NCI-H1092 treated with DMSO at 0.1 percent for 48 hours (cell line): ENCODE measurements at places on chromosomes 1 and 21.

GRCh38 chr1:200496937-200497336 is 87.1 kb upstream of the ZNF281 start:
- no peak for DNase-seq

- DNase-seq: no peak
These were observed 59.5 kb upstream of the LAMC2 start for GRCh38 chr1:183126528-183126927.

GRCh38 chr1:17108786-17109185 is 10.5 kb downstream of the PADI2 start:
- DNase-seq: no peak

GRCh38 chr1:194044892-194045291 is 858.5 kb upstream of the B3GALT2 start:
- no peak for DNase-seq

DNA sequence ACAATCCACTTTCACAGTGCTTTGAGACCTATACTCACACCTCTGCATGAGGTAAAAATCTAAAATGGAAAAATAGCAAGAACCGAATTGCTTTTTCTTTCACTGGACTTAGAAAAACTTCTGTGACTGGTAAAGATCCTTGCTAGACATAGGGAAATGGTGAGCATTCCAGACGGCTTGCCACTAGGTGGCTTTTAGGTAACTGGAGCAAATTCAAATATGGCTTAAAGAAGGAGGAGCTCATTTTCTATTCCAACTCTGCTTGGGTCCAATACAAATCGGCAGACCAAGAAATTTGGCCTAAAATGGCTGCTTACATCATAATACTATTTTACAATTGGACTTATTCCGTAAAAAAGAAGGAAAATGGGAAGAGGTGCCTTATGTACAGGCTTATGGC is 977.9 kb downstream of the ADGRL2 start:
- DNase-seq: no peak

DNA sequence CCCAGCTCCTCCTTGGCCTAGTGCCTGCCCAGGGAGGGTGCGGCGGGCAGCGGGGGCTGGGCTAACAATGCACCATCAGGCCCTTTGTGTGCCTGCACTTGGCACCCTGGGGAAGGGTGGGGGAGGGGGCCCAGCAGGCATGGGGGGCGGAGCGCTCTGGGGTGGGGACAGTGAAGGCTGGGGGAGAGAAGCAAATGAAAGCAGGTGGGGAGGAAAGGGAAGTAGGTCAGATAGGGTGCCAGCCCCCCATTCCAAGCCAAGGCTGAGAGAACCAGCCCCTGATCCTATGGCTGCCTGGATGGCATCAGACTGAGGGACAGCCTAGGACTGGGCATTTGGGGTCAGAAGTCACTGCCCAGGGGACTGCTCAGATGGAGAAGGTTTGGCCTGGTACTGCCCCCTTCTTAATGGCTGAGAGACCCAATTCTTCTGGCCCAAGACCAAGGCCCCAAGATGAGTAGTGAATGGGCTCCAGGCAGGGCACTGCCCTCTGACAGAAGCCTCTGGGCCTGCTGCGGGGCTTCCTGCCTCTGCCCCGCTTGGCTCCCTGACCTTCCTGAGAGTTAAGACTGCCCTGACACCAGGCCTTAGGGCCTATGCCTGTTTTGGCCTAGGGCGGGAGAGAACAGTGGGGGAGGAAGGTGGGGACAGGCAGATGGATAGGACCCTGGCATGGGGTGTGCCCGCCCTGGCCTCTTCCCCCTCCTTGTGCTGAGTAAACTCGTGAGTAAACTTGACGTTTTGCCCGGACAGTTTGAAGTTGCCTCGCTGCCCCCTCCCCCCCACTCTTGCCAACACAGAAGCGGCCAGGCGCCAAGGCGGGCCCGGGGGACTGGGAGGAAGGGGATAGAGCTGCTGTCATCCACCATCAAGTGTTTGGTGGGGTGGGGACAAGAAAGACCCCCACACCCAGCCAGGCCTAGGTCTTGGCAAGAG is 2.7 kb downstream of the ZBTB7B start:
- DNase-seq: no peak

DNA sequence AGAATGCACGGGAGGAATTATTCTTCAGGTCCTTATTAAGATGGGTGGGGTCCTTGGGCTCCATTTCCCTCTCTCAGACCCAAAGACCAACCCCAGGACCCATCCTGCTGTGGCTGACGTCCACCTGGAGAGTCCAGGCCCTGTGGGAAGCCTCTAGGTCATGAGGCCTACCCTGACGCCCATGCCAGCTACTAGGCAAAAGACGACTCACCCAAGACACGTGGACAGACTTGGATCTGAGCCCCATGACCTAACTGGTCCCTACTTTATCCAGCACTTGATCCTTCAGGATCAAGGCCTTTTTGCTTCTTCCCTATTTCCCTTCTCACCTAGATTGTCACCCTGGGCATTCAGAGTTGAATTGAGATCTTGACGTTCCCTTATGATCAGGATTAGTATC is 56.0 kb upstream of the CASZ1 start:
- no peak for DNase-seq

DNA sequence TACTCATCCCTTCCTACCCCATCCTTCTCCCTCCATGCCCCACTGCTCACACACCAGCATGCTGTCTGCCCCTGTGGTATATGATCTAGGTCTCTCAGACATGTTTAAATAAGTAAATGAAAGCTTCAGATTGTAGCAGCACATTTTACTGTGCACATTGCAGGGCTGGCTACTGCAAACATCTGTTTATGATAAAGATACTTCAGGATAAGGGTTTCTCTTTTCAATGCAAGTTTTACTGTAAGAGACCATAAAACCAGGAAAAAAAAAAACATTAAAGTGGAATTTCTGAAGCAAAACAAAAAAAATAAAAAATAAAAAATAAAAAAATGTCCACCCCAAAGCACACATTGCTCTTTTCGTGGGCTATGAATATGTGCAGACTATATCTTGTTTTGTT is 184.4 kb downstream of the USH2A start:
- no peak for DNase-seq

DNA sequence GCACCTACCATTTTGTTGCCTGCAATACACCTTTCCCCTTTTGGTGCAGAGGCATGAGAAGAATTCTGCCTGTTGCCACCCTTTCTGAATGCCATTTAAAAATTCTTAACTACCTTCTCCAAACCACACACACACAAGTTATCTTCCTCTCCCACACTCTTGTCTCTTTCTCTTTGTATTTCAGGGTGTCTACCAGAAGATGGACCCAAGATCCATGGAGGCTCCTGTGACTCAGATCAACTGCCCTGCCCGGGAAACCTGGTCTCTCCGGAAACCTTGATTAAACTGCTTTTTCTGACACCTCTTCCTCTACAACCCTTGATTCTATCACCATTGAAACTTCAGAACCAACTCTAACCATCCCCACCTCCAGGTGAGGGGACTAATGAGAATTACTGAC is 2.4 kb upstream of the TARS2 start:
- peak; percentile 13 for DNase-seq

GRCh38 chr1:50522691-50523342 is 99.6 kb upstream of the DMRTA2 start:
- DNase-seq: no peak

DNA sequence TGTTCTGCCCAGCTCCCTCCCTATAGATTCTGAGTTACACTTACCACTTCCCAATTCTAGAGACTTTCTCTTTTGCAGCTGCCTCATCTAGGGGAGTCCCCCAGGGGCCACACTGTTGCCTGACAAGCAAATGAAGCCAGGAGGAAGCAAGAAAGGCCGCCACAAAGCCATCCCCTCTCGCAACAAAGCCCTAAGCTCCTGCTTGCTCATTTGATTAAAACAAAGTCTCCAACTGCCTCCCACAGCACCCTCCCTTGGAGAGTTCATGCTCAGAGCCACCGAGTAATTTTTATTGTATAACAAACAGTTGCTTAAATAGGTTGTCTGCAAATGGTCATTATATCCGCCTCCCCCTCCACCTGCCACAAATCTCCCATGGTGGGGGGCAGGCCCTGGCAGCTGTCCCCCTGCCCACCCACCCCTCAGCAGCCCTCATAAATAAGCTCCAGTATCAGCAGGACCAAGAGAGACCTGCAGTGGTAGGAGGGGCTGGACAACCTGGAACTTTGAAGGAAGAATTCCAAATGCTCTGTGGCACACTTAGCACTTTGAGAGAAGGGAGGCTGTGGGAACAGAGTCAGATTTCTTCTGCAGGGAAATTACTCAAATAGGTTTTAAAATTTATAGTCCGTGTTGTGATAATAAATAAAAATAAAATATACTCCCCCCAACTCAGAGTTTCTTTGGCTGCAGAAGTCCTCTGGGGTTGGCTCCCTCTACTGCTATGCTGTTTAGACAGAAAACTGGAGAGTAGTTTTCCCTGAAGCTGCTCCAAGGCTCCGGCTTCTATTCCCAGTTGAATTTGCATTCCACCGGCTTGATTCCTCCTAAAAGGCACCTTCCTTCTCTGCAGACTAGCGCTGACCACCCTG is 237.5 kb downstream of the TTLL7 start:
- no peak for DNase-seq

DNA sequence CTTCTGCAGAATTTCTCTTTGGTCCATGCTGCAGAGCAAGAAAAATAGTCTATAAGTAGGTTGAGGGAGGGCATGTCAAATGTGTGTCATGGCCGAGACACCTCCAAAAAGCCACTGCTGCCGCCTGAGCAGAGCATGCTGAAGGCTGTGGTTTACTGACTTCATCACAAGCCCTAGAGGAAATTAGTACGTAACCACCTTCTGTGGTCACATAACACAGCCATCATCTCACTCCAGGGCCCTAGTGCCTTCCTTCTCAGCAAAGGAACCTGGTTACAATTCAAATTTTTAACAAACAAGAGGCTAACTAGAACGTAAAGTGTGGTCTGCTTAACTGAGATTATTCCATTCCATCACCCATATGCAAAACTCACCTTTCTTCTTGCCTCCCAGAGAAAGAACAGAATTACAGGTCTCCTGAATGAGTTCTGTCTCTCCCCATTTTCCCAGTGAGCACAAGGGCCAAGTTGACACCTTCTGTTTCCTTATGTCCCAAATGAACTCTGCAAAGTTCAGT is at the start of gene PTPN22:
Gene PTPN22 (minus strand): TSS at position 116 of the 517 bp plus-strand sequence.
- DNase-seq: no peak

DNA sequence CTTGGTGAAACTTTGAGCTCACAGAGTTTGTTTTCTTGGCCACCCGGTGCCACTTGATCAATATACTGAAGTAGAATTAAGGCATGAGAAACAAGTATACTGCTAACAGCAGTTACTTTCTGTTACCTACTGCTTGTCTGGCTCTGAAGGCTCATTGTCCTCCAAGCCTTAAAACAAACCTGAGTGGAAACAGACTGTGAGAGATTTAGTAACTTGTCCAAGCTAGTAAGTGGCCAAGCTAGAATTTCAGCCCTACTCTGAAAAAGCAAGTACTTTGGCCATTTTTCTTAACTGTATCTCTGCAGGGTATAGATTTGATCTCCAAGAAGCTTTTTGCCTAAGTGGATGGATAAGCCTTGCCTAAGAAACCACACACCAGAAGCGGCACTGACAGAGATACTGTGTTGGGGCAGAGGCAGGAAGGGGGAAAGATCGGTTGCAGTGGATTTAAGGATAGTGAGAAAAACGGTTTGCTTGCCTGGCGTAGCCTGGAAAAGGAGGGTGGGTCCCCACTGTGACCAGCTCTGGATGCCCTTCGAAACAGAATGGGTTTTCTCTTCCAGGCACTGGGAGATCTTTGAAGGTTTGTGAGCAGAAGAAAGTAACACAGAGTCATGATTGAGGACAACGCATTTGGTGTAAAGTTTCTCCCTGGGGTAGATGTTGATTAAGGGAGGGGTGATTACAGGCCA is 2.1 kb upstream of the MACO1 start:
- DNase-seq: no peak

DNA sequence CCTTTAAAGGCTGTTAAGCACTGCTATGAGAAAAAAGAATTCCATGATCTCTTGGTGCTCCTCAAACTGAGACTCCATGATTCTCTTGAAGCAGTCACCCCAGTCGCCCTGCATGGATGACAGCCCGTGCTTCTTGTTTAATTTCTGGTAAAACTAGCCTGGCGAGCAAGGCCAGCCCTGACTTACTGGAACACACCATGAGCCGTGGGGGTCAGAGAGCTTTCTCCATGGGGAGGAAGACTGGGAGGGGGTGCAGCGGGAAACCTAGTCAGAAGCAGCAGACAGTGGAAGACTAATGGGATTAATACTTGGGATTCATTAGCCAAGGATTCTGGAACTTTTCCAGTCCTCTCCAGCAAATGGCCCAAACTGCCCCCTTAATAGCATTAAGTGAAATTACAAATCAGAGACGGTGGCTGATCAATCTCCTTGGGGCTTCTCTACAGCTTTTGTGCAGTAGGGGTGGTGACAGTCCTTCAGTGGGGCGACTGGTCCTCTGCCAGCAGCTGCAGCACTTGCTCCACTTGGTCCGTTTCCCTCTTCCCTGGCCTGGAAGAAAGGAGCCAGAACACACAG is 57.2 kb upstream of the LRRN2 start:
- DNase-seq: no peak

DNA sequence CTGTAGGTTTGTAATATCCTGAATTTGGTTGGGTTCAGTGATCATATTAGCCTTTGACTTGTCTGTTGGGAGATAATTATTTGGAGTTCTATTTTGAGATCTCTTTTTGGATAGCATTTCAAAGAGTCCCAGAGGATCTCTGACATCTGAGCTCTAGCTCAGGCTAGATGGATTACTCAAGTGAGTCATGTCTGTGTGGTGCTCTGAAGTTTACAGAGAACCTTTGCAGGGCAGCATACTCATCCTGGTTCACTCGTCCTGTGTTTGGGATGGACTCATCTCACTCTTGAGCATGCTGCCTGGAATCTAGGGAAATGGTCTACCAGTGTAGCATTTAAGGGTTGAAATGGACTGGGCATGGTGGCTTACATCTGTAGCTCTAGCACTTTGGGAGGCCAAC is 29.4 kb upstream of the BMP8A start:
- no peak for DNase-seq

- DNase-seq: no peak
These were observed 20.2 kb downstream of the PCSK9 start for GRCh38 chr1:55059302-55060132.

- DNase-seq: no peak
These were observed 16.0 kb downstream of the RRP1 start for GRCh38 chr21:43805275-43805800.

DNA sequence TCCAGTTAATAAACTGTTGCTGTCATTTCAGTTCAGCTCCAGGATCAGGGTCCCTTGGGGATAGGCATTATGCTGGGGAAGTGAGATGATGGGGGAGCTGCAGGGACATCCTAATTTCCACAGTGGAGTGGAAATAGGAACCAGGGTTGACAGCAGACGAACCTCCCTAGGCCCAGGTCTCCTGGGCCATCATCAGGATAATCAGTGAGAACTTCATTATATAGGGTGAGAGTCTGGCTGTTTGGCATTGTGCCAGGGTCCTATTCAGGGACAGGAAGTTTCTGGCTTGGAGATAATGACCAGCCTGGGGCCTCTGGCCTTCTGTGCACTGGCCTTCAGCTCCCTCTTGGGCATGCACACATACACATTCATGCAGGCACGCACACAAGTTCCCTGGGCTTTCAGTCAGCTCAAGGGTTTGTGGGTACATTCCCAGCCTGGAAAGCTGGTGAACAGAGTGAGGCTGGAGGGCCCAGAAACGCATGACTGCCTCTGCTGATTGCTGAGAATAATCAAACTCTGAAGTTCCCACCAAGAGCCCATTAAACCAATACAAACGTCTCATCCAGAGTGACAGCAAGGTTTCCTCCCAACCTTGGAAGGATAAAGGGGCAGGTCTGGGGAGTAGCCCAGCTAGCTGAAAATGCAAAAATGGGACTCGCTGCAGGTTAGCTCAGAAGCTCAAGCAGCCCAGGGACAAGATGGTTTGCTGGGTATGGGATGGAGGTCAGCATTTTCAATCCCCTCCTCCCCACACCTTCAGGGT is 13.9 kb upstream of the LRIG2 start:
- peak; percentile 52 for DNase-seq
